ENCODE measurements at places on chromosomes 1 and 21. TPM values are rescaled to one million over a fixed set of nuclear protein-coding genes. Genes with fewer than 3 reads are reported as not detected.

DNA sequence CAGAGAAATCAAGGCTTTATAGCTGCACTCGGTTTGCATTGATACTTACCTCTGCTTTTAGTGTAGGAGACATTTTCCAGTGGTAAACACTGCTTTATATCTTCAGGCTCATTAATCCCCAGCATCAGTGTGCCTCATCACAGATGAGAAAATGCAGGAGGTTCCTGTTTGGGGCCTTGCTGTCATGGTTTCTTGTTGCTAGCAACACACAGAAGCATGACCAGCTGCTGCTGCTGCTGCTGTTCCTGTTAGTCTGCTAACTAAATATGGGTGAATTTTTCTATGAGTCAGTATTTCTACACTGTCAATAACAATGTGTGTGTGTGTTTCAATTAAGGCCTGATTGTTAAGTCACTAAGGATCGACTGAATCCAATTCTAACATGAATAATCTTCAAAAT, 85.8 kb upstream of the RGS1 start:
- DNase-seq = no peak

DNA sequence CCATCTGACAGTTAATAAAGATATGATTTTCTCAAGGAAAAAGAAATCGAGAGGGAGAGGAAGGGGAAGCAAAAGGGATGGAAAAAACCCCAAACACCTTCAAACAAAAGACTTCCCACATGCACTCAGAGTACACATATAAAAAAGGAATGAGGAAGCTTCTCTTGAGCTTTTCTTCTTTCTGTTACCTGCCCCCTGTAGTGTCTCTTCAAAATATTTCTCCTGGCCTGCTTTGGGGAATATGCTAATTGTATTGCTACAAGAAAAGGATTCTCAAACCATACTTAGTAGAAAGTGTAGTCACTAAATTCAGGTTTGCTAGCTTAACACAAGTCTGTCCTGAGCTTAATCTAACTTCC, 58.7 kb downstream of the KIF14 start:
- no peak for DNase-seq

Gene ELAPOR1
- 1.9 TPM for polyA plus RNA-seq

Gene KRTAP19-1
- not detected for polyA plus RNA-seq

DNA sequence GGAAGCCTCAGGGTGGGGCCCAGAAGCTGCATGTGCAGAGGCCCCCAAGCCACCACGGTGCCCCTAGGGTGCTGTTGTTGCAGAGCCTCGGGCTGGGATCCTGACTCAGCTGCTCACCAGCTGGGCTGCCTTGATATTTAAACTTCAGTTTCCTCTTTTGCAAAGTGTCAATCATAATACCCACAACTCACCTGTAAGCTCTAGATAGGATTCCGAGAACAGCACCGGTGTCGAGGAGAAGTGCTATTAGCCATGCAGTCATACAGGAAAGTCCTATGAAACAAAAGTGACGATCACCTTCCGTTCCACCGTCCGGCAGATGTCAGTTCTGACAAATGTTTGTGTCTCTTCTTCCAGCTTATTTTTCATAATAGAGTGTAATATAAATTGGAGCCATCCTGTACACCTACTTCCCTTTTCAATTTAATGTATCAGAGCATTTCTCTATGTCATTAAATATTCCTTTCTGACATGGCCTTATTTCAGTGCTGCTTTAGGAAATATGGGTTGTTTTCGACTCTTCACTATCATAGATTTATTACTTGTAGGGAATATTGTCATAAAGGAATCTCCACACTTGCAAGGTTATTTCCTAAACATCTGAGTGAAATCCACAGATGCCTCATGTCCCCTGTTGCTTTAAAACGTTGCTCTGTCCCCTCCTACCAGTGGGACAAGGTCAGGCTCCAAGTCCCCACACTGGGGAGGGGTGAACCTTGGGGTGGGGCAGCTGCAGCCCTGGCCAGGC, 100.8 kb downstream of the SIK1 start:
- DNase-seq = no peak

GRCh38 chr1:24201941-24202440, 14.9 kb upstream of the IFNLR1 start:
- DNase-seq = peak; percentile 76

- DNase-seq = no peak
These were observed 181.1 kb downstream of the DYRK1A start for GRCh38 chr21:37547615-37548200.

DNA sequence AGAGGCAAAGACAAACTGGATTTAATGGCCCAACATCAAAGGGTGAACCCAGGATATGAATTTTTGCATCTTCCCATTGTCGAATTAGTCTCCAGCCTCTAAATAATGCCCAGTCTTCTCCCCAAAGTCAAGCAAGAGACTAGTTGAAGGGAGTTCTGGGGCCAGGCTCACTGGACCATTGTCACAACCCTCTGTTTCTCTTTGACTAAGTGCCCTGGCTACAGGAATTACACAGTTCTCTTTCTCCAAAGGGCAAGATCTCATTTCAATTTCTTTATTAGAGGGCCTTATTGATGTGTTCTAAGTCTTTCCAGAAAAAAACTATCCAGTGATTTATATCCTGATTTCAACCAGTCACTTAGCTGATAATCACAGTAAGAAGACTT, 26.5 kb downstream of the CD53 start:
- no peak for DNase-seq
